Activated CD8-positive, alpha-beta memory T cell treated with anti-CD3 and anti-CD28 coated beads for 48 hours (primary cell): ENCODE measurements at places on chromosomes 12 and 14.

DNA sequence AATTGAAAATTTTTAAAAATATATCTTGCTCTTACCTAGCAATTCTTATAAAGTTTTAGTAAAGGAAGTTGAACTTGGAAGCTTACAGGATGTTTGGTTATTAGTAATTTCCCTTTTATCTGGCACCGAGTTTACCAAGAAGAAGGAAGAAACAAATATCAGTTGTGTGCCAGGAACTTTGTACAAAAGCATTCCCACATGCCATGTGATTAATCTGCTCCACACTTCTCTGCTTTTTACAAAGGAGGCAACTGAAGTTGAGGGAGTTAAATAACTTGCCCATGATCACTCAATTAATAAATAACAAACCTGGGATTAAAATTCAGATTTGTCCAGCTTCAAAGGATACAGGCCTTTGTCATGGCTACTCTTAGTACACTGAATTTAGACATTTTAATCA, 122.5 kb upstream of the BCAT1 start:
- DNase-seq, result no peak

DNA sequence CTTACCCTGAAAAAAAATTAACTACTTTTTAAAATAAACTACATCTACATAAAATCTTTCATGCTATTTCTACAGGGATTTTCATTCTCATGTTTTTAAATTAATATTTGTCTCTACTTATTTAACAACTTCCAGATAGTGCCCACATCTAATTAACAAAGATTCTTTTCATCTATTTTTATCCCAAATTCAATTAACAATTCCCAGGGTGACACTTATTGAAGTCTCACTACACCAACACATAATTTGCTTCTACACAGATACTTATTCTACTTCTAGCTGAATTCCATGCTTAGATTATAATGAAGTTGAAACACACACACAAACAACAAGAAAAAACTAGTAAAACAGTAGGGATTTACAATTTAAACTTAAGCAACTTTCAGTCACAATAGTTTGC, 336.6 kb downstream of the ACSS3 start:
- DNase-seq, result no peak

GRCh38 chr12:91361864-91362263, 179.2 kb upstream of the DCN start:
- no peak for DNase-seq

DNA sequence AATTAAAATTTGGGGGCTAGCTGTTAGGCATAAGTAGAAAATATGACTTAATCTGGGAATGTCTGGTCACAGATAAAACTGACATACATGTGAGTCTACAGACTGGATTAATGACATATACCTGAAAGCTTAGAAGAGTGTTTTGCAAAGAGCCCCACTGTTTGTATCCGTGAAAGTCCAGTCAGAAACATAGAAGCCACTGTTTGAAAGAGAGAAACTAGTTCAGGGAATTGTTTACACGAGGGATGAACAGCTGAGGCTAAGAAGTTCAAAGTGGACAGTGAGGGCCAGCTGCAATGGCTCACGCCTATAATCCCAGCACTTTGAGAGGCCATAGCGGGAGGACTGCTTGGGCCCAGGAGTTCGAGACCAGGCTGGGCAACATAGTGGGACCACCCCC, 36.2 kb upstream of the SGPP1 start:
- no peak for DNase-seq

DNA sequence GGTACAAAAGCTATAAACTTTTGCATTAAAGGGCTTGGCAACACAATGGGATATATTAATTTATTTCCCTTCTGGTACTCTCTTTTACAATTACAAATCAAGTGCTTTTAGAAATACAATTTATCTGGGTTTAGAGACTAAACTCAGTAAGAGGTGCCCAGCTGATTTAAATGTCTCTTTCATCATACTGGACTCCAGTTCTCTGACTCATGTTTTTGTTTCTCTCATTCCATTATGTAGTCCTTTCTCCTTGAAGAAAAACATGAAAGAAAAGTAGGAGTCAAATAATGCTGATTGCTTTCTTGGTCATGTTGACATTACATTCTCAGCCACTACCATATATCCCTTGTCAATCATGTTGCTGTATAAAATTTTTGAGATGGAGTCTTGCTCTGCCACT, 36.3 kb upstream of the CFL2 start:
- DNase-seq, result no peak

GRCh38 chr14:94571395-94571794, 9.8 kb upstream of the SERPINA5 start:
- no peak for DNase-seq

DNA sequence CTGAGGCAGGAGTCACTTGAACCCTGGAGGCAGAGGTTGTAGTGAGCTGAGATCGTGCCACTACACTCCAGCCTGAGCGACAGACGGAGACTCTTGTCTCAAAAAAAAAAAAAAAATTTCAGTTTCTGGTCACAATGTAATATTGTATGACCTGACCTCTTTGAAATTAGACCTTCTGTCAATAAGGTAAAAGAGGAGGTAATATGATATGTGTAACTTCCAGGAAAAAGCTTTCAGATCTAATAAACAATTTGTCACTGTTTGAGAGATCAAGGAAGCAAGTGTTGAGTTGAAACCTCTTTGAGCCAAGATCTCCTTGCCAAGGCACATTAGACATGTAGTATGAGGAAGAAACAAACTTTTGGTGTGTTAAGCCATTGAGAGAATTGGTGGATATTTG, 101.7 kb upstream of the ATF7IP start:
- DNase-seq, result no peak

DNA sequence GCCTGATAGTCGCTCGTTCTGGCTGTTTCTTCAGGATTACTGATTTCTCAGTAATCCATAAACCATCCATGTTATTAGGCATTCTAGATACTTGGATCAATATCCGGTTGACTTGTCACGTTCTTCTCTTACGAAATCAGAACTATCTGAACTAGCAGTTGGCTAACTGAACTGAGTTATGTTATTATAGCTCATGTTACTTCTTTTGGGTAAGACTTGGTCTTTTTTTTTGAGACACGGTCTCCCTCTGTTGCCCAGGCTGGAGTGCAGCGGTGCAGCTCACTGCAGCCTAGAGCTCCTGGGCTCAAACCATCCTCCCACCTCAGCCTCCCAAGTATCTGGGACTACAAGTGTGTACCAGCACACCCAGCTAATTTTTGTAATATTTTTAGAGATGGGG, 178.6 kb downstream of the PRKCH start:
- no peak for DNase-seq

DNA sequence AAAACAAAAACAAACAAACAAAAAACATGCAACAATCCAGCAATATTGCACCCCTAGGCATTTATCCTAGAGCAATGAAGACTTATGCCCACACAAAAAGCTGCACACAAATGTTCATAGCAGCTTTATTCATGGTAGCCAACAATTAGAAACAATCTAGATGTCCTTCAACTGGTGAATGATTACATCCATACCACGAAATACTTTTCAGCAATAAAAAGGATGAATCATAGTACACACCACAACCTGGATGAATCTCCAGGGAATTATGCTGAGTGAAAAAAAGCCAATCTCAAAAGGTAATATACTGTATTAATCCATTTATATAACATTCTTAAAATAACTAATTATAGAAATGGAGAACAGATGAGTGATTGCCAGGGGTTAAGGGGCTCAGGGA, 14.5 kb upstream of the GPR162 start:
- DNase-seq, result no peak

- DNase-seq, result no peak
Measured at GRCh38 chr12:3771853-3772252, 18.9 kb upstream of the CRACR2A start.

GRCh38 chr12:116091579-116091978, 185.9 kb downstream of the MED13L start:
- no peak for DNase-seq

DNA sequence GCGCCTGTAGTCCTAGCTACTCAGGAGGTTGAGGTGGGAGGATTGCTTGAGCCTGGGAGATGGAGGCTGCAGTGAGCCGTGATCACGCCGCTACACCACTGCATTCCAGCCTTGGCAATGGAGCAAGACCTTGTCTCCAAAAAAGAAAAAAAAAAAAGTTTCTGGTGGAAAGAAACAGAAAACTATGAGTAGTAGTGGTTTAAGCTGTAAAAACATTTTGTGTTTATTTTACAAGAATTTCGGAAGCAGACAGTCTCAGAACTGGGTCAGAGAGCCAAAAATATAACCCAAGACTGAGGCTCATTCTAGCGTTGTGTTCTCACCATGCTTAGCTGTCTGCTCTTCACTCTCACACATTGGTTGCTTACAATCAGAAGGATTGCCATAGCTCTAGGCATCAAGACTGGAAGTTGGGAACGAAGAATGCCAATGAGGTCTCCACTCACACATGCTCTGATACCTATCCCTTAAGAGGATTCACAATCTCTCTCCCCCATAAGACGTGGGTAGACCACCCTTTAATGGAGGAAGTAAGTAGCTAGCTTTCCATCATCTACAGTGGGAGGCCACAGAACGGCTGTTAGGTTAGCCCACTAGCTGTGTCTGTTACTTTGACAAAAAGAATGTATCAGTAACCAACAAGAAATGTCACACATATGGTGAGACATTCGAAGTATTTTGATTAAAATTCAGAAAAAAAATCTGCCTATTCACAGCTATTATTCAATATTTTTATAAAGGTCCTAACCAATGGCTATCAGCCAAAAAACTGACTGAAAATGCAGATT, 117.6 kb upstream of the RASSF8 start:
- DNase-seq, result no peak

GRCh38 chr12:65449400-65449799, 170.9 kb downstream of the MSRB3 start:
- no peak for DNase-seq

DNA sequence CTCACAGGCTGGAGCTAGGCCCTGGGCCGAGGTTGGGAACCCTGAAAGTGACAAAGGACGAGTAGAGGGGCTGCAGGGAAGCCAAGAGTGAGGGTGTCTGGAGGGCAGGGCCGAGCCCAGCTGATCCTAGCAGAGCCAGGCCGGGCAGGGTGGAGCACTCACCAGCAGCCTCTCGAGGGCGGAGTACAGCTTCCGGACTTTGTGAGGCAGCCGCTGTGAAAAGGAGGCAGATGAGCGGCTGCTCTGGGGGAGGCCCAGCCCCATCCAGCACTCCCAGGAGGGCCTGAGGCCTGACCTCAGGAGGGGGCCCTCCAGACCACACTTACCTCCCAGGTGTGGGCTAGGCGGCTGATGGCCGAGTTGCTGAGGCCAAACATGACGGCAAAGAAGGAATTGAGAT, 14.7 kb upstream of the ENDOU start:
- DNase-seq, result no peak

DNA sequence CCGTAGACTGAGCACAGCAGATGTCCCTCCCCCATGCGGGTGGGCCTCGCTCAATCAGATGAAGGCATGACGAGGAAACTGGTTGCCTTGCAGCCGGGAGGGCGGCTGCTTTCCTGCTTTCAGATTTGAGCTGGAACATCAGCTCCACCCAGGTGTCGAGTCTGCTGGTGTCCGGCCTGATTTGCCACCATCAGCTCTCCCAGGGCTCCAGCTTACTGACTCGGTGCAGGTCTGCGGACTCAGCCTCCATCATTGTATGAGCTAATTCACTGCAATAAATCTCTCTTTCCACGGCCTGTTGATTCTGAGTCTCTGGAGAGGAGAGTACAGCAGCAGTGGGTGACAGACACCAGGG, 156.2 kb downstream of the KIF26A start:
- no peak for DNase-seq
